ENCODE measurements at places on chromosomes 2 and 18.

DNA sequence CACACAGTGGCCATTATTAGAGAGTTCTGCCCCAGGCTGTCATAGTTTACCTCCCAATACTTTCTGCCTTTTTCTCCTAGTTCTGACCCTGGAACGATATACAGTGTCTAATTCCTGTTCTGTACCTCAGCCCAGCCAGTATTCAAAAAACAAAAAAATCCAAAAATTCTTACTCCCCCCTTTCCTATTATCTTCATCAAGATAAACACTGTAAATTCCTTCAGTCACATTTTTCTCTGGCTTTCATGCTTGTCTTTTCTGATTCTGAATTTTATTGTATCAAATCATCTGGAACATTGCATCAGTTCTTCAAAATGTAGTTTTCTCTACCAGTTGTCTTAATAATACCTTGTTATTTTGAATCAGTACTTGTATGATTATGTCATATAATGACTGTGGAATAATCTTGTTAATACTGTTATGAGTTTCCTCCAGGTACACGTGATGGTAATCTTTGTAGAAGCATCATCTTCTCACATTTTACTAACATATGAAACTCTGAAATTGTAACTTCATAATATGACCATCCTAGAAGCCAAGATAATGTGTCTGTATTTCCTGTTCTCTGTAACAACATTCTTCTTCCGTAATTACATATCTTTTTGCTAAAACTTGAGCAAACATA, 79.0 kb upstream of the NOSTRIN start:
- no peak for DNase-seq

GRCh38 chr2:20018601-20019152, 6.2 kb upstream of the MATN3 start:
- no peak for DNase-seq

DNA sequence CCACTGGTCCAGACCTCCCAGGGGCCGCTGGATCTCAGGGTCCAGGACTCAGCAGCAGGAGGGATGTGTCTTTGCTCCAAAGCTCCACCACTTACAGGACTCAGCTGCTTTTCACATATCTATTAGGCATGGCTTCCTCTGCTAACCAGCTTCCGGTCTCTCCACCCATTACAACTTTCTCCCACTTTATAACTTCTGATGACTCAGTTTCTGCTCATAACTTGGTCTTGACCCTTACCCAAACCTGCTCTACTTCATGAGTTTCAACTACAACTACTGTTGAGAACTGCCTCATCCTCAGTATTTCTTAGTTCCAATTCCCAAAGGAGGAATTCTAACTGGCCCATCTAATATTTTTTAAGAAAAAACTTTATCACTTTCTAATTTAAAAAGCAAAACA, 17.2 kb downstream of the SULT1C2 start:
- no peak for DNase-seq

GRCh38 chr18:6327895-6328620, 86.7 kb downstream of the L3MBTL4 start:
- no peak for DNase-seq

- no peak for DNase-seq
Measured at GRCh38 chr2:190697421-190697820, 48.5 kb downstream of the NAB1 start.

DNA sequence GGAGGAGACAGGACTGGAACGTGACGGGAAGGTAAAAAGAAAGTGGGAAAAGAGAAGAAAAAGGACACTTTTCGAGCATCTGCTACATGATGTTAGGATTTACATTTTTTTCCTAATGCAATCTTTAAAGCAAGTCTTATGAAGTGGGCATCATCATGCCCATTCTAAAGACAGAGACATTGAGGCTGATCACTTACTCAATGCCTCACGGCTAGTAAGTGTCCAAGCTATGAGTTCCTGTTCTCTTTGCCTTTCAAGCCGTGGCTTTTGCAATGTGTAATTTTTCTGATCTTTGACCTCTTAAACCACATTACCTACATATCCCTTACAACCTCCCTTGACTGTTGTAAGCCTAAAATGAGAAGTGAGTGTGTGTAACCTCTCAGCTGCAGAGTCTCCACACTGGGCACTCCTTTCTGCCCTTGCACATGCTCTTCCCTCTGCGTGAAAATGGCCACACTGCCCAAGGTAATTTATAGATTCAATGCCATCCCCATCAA, 649.2 kb downstream of the RNF144A start:
- DNase-seq: no peak

DNA sequence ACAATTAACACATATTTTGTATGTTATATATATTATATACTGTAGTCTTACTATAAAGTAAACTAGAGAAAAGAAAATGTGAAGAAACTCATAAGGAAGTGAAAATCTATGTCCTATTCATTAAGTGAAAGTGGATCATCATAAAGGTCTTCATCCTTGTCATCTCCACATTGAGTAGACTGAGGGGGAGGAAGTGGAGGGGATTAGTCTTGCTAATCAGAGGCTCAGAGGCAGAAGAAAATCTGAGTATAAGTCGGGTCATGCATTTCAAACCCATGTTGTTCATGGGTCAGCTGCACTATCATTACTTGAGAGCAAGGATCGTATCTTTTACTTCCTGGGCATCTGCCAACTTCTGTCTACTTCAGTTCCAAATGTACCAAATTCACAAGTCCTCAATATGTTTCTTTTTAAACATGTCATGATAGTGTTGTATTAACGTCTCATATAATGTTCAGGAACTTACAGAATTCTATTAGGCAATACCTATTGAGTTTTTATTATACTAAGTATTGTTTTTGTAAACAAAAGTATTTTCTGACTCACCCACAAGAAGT, 208.9 kb upstream of the BOD1L2 start:
- DNase-seq: no peak

GRCh38 chr18:51196118-51196810, 1.2 kb downstream of the MEX3C start:
- no peak for DNase-seq

DNA sequence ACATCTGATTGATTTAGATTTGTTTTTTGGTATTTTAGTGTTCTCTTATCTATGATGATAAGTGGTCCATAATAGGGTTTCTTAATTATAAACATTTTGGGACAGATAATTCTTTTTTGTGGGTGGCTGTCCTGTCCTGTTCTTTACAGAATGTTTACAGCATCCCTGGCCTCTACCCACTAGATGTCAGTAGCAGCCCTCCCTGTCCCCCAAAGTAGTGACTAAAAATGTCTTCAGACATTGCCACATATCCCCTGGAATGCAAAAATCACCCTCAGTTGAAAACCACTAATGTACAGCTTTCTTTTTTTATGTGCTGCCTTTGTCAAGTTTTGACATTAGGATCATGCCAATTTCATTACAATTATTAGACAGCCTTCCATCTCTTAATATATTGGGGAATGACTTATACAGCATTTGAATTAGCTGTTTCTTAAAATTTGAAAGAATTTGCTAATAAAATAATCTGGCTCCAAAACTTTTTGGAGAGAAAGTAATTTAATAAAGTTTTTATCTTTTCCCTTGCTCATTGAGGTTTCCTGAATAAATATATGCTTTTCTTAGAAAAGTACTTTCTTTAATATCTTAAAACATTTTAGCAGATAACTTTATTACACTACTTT, 19.5 kb downstream of the WIPF1 start:
- DNase-seq: peak; percentile 34

DNA sequence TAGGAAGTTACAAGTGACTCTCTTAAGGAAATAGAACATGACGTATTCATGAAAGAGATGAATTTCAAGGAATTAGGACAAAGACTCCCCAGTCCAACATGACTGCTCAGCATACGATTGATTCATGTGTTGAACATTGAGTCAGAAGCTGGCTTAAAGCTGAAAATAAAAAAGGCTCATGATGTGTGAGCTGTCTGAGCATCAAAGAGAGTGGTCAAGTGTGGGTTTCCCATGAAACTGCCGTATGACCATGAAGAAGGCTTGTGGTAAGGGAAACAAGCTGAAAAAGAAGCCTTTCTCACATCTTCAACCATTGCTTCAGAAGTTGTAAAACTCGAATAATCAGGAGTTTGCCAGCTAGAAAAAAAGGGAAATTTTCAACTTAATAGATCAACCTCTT, 201.9 kb upstream of the APCDD1 start:
- no peak for DNase-seq

- no peak for DNase-seq
Measured at GRCh38 chr18:47613929-47614328, 316.5 kb downstream of the SMAD2 start.

DNA sequence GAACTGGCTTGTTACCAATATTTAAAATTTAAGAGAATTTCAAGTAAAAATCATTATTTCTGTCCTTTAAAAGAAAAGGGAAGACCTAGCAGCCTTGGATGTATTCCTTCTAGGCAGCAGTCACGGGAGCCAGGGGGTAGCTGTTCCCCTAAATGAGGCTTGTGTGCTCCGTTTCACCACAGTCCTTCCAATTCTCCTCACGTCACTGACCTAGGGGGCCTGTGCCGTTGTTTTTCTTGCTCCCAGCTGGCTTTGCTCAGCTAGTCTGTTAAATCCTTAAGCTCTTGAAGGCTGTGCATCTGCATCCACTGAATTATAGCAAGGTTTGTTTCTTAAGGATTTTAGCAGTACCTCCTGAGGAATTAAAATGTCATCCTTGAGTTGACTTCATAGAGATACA, 9.9 kb downstream of the KLHL23 start:
- no peak for DNase-seq

Measured in AG09319 (cell line).